ENCODE measurements at places on chromosomes 2 and 18.

DNA sequence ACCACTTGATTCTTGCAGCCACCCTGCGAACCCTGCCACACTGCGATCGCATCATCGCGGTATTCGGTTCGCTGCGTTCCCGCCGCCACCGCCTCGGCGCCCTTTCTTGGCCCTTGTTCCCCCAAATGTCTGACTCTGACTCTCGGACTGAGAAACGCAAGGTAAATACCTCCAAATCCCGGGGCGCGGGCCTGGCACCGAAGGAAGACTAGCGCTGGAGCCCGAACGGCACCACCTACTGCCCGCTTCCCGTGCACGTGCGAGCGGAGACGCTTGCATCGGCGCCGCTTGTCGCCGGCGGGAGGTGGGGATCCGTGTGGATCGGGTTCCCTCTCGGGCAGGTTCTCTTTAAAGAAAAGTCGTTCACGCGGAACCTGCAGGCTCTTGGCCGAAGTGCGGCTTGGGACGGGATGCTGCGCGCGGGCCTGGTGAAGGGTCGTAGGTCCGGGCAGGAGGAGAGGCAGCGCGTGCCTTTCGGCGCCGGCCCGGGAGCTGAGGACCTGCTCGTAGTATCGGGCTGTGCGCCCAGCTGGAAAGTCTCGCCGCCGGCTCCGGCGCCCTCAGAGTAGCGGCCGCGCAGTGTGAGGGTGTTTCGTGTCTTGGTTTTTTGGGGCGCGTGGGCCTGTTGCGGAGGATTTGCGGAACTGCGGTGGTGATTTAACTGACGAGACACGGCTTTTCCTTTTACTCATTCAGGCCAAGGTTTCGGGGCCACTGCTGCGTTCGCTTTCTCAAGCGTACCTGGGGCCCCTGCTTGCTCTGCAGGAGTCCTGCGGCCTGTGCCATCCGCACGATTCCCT lies 514 bp downstream of the BCL2L11 start:
- peak; percentile 78 for DNase-seq

DNA sequence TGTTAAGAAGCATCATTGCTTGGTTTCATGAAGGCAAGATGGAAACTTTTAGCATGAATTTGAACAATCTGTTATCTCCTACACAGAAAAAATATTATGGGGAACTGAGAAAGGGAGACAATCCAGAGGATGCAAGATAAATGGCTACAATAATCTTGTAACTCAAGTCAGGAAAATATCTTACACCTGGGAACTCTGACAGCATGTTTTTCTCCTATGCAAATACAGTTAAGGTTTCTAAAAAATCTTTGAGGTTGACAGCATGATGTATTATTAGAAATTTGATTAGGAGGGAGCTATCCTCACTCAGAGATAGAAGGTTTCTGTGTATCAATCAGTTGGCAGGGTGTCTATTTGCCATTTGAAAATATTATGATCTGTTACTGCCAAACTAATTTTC lies 75.6 kb downstream of the GPD2 start:
- DNase-seq = peak; percentile 5

- no peak for DNase-seq
Observed at GRCh38 chr2:100692381-100692780, 127.6 kb upstream of the NPAS2 start.

GRCh38 chr2:163600801-163601200 lies 135.0 kb downstream of the FIGN start:
- no peak for DNase-seq

- no peak for DNase-seq
Observed at GRCh38 chr2:73202156-73203054, at the start of gene NOTO. TSS of gene NOTO (plus strand) at chr2:73202574. CDS start at chr2:73202667, 93 bp downstream.

- DNase-seq = no peak
Observed at GRCh38 chr2:203648273-203648672, 58.2 kb upstream of the CD28 start.

- no peak for DNase-seq
Observed at GRCh38 chr2:239147376-239147775, 253.4 kb downstream of the HDAC4 start.

- DNase-seq = no peak
Observed at GRCh38 chr2:158407031-158407430, 49.5 kb downstream of the CCDC148 start.

DNA sequence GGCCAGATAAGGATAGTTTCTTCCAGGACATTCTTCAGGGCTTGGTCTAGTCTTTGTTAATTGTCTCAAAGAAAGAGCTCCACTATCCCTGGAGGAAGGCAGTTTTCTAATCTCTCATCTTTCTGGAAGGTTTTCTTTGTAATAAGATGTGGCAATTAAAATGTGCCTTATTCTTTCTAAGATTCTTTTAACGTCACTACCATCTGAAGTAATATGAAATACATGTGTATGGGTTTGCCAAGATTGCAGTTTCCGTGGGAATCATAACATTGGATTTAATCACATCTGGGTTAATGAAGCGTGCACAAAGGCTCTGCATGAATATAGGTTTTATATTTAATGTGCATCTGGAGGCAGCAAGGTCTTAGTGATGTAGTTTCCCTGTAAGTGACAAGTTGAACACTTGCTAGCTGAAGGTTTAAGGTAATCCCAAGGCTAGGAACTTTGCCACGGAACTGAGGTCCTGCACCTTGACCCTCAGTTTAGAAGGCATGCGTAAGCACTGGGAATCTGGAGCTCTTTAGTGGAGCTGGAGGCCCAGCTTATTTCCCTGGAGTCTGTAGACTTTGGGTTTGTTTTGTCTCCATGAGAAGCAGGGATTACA lies 25.7 kb downstream of the DIS3L2 start:
- DNase-seq = no peak

DNA sequence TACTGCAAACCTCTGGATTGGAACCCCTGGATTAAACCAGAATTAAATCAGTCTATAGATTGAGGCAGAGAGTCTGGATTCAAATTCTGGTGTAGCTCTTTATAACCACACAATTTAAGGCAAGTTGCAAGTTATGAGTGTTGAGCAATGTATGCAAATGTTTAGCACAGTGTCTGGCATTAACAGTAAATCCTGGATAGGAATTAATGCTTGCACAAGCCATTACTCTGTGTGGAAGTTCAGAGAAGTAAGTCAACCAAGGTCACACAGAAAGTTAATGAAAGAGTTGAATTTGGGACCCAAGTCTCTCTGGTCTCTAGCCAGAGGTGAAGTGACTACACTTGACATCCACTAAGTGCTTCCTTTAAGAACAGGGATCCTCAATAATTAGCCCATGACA lies 2.0 kb upstream of the MARCO start:
- no peak for DNase-seq

- no peak for DNase-seq
Observed at GRCh38 chr2:231475965-231476364, 11.7 kb upstream of the NCL start.

GRCh38 chr2:217438136-217438535 lies 564.7 kb downstream of the TNS1 start:
- no peak for DNase-seq

- no peak for DNase-seq
Observed at GRCh38 chr2:240329116-240329665, 106.3 kb upstream of the GPC1 start.

DNA sequence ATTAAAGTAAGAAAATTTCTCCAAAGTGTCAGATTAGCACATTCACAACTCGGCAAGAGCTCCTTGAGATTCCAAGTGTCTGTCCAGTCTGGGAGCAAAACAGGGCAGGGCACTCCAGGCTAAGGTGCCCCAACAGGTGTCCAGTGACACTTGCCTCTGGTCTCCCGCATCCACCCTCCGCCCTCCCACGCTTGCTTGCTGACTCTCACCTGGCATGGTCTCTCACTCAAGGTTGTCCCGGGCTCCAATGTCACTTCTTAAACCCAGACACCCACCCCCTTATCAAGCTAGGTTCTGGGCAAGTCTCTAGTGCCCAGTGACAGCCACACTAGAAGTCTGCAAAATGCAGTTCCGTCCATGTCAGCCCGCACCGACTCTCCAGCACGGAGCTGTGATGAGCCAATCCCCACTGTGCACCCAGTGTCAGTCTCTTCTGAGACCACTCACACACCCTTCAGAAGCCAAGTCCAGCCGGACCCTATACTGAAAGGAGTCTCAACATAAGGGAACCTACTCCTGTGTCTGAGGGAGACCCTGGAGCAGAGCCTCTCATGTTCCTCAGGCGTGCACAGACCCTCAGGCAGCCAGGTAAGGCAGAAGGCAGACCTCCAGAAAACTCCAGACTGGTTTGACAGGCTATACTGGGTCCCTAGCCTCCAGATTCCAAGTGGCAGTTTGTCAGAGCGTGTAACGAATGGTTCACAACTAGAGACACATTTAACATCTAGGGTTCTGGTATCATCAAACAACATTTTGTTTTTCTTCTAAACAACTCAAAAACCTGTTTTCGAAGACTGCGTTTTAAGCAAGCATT lies 45.6 kb downstream of the HDLBP start:
- no peak for DNase-seq

GRCh38 chr2:241329669-241330615 lies 14.2 kb downstream of the SEPTIN2 start:
- DNase-seq = no peak

DNA sequence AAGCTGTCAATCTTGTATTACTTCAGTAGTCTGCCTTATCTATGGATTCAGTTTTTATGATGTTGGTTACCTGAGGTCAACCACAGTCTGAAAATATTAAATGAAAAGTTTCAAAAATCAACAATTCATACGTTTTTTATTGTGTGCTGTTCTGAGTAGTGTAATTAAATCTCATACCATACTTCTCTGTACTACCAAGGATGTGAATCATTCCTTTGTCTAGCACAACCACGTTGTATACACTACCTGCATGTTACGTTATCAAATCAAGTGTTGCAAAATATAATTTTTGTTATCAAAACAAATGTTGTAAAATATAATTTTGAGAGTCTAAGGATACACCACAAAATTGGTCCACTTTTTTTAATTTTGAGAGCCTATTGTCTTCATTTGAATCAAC lies 590.2 kb upstream of the SETBP1 start:
- no peak for DNase-seq

GRCh38 chr2:129565551-129566109 lies 413.8 kb upstream of the RAB6C start:
- DNase-seq = no peak

GRCh38 chr2:44107086-44107740 lies 61.5 kb upstream of the PPM1B start:
- no peak for DNase-seq

GRCh38 chr18:29171892-29172755 lies 995.2 kb upstream of the CDH2 start:
- DNase-seq = no peak

DNA sequence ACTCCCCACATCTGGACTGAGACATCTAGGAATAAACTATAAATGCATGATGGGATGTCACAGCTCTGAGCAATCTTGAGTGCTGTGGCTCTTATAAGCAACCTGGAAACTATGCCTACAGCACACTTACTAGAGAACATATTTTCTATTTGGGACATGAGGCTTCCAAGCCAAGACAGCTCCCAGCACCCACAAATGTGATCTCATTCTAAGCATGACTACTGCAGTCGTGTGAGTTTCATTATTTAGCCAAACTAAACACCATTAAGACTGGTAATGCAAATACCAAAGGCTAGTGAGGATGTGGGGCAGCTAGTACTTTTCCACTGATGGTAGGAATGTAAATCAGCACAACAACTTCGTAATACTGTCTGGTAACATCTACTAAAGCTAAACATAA lies 72.5 kb downstream of the RTTN start:
- DNase-seq = peak; percentile 30

- no peak for DNase-seq
Observed at GRCh38 chr2:215970425-215970824, 42.9 kb downstream of the MREG start.

GRCh38 chr2:107585851-107586250 lies 240.8 kb upstream of the RGPD4 start:
- DNase-seq = no peak

DNA sequence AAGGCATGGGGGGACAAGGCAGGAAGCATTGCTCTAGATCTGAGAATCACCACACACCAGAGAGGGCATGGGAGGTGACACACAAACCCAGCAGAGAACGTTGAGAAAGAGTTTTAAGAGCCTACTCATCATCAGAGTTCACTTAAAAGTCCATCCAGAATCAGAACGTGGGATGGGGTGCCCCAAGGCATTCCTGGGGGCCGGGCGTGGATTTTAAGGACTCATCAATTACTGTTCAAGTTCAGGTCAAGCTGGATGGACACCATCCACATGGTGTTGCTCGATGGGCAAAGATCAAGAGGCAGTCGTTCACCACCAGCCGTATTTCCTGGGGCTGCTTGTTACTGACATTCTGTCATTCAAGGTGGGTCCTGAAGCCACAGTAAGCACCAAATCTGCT lies 34.9 kb downstream of the BCL11A start:
- no peak for DNase-seq

DNA sequence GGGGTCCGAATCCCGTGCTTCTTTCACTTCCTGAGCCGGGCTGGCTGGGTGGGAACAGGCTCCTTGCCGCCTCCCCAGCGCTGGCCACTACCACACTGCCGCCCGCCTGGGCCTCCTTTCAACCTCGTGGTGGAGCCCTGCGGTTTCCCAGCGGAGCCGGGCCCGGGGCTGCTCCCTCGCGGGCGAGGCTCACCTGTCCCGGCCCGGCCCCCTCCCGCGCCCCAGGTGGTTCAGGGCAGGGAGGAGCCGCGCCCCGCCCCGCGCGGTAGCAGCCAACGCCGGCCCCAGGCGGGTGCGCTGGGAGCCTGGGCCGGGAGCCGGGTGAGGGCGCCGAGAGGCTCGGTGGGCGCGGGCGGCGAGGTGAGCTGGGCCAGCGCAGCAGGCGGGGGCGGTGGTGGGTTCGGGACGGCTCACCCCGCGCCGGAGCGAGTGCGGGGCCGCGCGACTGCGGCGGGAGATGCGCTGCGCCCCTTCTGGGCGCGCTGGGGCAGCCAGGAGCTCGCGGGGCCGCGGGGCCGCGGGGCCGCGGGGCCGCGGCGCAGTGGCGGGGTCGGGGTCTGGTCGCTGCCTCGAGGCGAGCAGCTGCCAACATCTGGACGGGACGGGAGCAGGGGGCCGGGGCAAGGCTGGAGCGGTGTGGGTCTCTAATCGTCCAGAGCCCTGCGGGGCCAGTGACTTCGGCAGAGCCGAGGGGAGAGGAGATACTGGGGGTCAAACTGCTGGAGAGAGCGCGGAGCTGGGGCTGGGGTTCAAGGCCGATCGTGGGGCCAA lies at the start of gene LYPD6B:
LYPD6B (plus strand) TSS at position 258 of the 771 bp plus-strand sequence. CDS start 92,250 bp downstream, outside the sequence.
- DNase-seq = peak; percentile 84

DNA sequence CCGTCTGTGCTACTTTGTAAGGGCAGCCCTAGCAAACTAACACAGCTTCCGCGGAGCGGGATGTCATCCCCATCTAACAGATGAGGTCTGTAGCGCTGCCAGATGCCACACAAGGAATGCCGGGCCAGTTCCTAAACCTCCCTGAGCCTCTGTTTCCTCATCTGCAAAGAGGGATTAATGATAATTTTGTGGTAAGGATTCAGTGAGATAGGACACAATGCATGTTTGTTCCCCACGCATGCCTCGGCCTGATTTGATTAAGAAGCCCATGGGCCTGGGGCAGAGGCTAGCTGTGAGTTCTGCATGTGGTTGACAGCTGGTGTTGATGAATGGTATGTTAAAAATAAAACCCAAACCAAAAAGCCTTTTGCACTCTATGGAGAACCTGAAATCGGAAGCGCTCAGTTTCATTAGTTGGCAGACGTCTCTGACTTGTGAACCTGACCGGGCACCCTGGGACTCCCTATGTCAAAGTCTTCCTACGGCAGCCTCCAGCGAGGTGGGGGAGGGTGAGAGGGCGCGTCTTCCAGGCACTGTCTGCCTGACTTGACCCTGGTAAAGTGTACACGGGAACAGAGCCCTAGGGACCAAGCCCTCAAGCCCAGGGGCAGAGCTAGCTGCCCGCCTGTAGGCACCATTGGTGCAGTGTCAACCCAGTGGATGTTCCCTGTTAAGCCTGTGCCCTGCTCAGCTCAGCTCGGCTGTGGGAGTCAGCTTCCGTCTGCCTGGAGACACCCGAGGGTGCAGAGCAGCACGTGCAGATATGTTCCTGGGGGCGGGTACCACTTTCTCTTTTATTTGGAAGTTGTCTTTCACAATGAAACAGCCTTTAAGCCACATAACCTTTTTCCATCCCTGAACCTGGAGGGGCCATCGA lies 14.8 kb upstream of the INHBB start:
- DNase-seq = peak; percentile 59
